ENCODE measurements at places on chromosomes 4 and X.

DNA sequence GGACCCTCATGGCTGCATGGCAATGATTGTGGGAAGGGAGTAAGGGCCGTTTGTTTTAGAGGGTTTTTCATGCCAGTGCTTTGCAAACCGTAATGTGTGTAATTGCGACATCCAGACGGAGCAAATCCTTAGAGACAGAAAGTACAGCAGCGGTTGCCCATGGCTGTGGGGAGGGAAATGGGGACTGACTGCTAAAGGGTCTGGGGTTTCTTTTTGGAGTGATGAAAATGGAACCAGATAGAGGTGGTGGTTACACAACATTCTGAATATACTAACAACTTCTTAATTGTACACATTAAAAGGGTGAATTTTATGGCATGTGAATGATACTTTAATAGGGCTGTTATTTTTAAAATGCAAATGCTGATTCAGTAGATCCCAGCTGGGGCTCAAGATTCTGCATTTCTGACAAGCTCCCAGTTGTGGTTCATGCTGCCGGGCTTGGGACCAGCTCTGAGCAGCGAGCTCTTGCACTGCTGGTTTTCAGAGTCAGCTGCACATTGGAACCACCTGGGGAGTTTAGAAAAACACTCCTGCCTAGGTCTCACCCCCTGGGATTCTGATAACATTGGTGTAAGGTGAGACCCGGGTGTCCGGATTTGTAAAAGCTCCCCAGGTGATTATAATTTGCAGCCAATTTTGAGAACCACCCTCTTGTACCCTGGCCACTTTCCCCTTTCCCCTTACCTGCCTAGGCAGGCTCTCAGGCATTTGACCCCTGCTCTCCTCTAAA lies 47.7 kb downstream of the PRPS1 start:
- DNase-seq, result no peak
- H3K4me1 ChIP-seq, result peaks cover 17% of the 10 kb centered on the region
- H3K27ac ChIP-seq, result peak overlapping the region; percentile 57
- H3K27me3 ChIP-seq, result peaks cover 37% of the 10 kb centered on the region
- no peaks in the 10 kb centered on the region for H3K36me3 ChIP-seq

DNA sequence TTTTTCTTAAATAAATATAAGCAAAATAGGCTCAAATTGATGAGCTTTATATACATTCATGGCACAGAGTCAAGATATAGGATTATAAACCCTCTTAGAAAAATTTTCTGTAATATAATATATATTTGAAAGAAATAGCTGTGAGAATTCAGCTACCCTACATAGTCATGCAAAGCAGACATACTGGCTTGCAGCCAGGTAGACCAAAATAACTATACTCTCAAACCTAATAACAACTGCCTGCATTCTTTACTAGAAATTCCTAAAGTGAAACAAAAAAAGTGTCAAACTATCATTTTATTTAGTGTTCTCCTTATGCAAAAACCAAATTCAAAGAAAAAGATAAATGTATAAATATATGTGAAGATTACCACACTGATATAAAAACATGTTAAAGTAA lies 1390.2 kb downstream of the C4orf33 start:
- no peaks in the 10 kb centered on the region for H3K4me1 ChIP-seq
- no peak overlapping the region for H3K4me3 ChIP-seq
- H3K27ac ChIP-seq, result no peak overlapping the region
- DNase-seq, result no peak
- no peaks in the 10 kb centered on the region for H3K27me3 ChIP-seq
- H3K36me3 ChIP-seq, result no peaks in the 10 kb centered on the region

DNA sequence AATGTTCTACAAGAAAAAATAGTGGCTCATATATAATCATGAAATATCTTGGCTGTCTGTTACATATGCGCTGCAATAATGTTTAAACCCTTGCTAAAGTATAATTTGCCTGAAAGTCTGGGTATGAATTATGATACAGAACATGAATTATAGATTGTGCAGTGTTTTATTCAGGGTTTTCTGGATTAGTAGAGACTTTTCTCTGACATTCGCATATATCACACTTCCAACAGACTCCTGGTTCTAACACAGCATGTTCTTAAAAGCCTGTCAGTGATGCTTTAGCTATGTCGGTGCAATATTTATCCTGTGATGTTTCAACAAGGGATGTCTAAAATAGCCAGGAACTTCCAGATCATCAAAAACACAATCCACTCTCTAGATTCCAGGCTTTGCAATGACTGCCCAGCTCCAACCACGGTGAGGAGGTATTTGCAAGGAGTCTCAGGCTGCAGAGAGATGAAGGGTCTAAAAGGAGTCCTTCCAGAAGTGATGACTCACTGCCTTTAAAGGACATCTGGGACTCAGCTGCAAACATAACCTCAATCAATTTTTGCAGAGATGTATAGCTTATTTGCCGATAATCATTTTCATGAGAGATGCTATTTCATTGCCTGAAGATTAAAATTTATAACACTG lies 69.4 kb downstream of the RWDD4 start:
- no peaks in the 10 kb centered on the region for H3K27me3 ChIP-seq
- no peak overlapping the region for H3K27ac ChIP-seq
- DNase-seq, result no peak
- no peaks in the 10 kb centered on the region for H3K36me3 ChIP-seq

DNA sequence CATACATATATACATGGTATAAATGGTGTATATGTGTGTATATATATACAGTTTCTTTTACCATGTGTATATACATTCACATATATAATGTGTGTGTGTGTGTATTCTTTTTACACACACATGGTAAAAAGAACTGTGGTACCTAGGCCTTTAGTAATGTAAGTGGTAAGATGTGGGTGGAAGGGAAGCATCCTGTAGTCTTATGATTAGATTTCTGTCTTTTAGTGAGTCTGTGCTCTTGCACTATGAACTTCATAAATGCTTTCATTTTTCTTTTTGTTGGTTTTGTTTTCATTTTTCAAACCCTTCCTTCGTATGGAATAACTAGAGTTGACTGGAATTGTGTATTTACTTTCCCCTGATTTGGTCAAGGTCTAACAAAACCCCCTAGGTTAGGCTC lies 12.1 kb downstream of the PABPC4L start:
- H3K36me3 ChIP-seq, result no peaks in the 10 kb centered on the region
- H3K27me3 ChIP-seq, result no peaks in the 10 kb centered on the region
- H3K4me1 ChIP-seq, result no peaks in the 10 kb centered on the region
- no peak overlapping the region for H3K27ac ChIP-seq
- no peak overlapping the region for H3K4me3 ChIP-seq

- H3K36me3 ChIP-seq, result no peaks in the 10 kb centered on the region
- no peaks in the 10 kb centered on the region for H3K27me3 ChIP-seq
- H3K27ac ChIP-seq, result no peak overlapping the region
- no peak overlapping the region for H3K4me3 ChIP-seq
- H3K4me1 ChIP-seq, result no peaks in the 10 kb centered on the region
- DNase-seq, result no peak
Measured at GRCh38 chr4:128298146-128298758, 10.6 kb upstream of the PGRMC2 start.

GRCh38 chrX:63735882-63736281 lies 49.1 kb downstream of the ARHGEF9 start:
- no peaks in the 10 kb centered on the region for H3K36me3 ChIP-seq
- H3K27me3 ChIP-seq, result no peaks in the 10 kb centered on the region
- no peak for DNase-seq

Measured in spinal cord (tissue), 10 donors.